Type B pancreatic cell (in vitro differentiated cells): ENCODE measurements at places on chromosomes 6 and 20. TPM values are rescaled to one million over a fixed set of nuclear protein-coding genes. Genes with fewer than 3 reads are reported as not detected.

Gene ZSCAN9
- 16.5 and 27.1 TPM in 2 replicates for total RNA-seq

Gene TIAM2
- 11.5 and 13.5 TPM in 2 replicates for total RNA-seq

Gene OPRM1
- not detected in 2 replicates for total RNA-seq

Gene ZMYND8
- total RNA-seq: 38.9 and 58.9 TPM in 2 replicates

Gene TUBB1
- 0.46 and 0.52 TPM in 2 replicates for total RNA-seq

Gene OTOR
- not detected in 2 replicates for total RNA-seq

Gene CDH26
- 3.6 and 6.9 TPM in 2 replicates for total RNA-seq

Gene PEX7
- total RNA-seq: 5.4 and 7.1 TPM in 2 replicates

Gene ID1
- 472 and 516 TPM in 2 replicates for total RNA-seq

Gene RRBP1
- total RNA-seq: 161 and 230 TPM in 2 replicates

Gene MRPL2
- total RNA-seq: 58.6 and 71.8 TPM in 2 replicates

Gene KIF6
- total RNA-seq: 0.79 and 3.3 TPM in 2 replicates

Gene NMBR
- total RNA-seq: 0.22 TPM in 1 of 2 replicates, not detected in the other

Gene FNDC11
- 0.52 and 1.4 TPM in 2 replicates for total RNA-seq

Gene EEF1A2
- total RNA-seq: 20.5 and 30.2 TPM in 2 replicates

Gene PNLDC1
- total RNA-seq: 0.17 TPM in 1 of 2 replicates, not detected in the other

Gene FRMD1
- total RNA-seq: 0.17 and 0.33 TPM in 2 replicates

Gene BMP7
- total RNA-seq: 115 and 287 TPM in 2 replicates
